KG1 (cell line): ENCODE measurements at places on chromosomes 3 and 15.

DNA sequence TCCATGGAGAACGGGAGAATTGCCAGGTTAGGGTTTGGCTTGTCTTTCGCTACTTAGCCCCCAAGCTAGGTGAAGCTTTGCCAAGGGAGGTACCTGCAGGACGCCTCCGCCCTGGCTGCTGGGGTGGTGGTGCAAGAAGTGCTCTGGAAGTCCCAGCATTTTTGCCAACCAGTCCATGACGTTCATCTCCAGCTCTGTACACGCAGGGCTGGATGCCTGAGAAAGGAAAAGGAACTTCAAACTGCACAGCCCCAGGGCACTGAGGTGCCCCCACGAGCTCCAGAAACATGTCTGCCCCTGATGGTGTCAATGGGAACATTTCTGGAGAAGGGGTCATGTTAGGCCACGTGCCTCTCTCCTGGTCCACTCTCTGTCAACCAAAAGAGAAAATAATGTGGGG is 8.2 kb downstream of the HDC start:
- DNase-seq = no peak

- no peak for DNase-seq
These were observed 6.4 kb downstream of the STRA6 start for GRCh38 chr15:74196175-74196574.

- DNase-seq = no peak
These were observed 27.5 kb downstream of the AQP9 start for GRCh38 chr15:58165661-58166060.

DNA sequence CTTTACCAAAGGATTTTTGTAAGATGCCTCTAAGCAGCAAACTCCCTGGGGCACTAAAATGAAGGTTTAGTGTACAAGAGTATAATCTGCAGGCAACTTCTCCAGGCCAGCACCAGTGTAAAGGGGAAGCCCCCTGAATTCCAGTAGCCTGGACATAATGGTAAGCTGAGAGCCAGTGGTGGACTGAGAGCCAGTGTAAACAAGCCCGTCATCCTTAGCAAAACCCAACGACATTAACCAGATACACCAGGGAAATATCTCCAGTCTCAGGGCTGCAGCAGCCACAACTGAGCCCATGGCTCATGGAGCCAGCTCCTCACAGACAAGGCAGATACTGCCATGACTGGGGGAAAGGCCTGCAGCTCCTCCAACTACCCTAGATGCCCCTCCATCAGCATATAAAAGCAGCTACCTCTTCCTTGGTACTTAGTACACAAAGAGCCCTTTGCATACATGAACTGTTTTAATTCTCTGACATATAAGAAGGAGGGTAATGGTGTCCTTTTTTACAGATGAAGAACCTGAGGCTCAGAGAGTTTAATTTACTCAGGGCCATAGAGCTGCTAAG is 21.7 kb downstream of the PARP16 start:
- DNase-seq = no peak

DNA sequence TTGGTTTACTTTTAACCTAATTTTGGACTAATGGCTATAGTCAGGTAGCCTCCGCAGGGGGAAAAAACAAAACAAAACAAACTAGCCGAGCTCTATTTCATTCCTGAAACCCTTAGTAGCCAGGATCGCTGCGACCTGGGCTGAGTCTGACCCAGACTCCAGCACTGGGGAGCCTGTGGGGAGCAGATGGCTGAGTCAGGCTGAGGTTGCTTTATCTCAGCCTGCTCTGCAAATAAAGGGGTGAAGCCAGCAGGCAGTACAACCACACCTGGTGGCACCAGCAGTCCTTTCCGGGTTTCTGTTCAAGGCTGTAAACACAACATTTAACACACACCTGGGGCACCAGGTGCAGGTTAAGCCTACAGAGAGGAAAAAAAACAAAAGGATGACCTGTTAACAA is 27.3 kb downstream of the ABHD2 start:
- no peak for DNase-seq

DNA sequence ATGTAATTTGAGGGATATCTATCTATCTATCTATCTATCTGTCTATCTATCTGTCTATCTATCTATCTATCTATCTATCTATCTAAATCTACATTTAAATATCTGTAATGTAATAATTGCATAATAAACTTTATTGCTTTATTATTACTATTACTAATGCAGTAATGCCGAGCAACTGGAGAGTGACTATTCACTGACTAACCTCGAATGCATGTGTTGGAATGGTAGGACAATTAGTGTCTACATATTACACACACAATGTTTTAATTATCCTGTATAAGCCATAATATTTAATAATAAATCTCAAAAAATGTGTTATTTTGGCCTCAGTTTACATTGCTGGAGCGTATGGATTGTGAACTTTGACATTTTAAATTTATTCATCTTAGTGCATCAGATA is 25.2 kb upstream of the CNTN3 start:
- no peak for DNase-seq

- no peak for DNase-seq
These were observed 3.2 kb downstream of the SSR3 start for GRCh38 chr3:156551746-156552145.

- no peak for DNase-seq
These were observed 25.5 kb upstream of the HHATL start for GRCh38 chr3:42728056-42728455.

GRCh38 chr15:65400760-65401610 is 21.8 kb downstream of the IGDCC4 start:
- no peak for DNase-seq

- no peak for DNase-seq
These were observed 13.4 kb upstream of the DGKG start for GRCh38 chr3:186375443-186375842.

GRCh38 chr15:66101715-66102395 is 151.7 kb downstream of the MEGF11 start:
- no peak for DNase-seq

DNA sequence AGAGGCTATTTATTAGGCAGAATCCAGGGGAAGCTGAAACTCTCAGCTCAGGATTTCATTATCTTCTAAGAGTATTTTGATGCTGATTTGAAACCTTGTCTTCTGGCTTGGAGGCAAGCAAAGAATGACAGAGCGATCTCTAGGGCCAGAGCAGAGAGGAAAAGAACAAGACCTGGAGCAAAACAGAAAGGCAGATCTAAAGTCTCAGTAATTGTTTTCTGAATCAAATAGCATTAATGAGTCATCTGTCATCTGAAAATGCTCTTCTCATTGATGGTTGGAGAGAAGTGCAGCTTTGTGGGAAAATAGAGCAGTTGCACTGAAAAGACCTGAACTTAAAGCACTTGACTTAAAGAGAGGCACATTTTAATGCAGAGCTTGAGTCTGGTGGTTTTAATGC is 385.9 kb downstream of the RAP2B start:
- no peak for DNase-seq

- no peak for DNase-seq
These were observed 208.1 kb upstream of the UMPS start for GRCh38 chr3:124522082-124522625.

DNA sequence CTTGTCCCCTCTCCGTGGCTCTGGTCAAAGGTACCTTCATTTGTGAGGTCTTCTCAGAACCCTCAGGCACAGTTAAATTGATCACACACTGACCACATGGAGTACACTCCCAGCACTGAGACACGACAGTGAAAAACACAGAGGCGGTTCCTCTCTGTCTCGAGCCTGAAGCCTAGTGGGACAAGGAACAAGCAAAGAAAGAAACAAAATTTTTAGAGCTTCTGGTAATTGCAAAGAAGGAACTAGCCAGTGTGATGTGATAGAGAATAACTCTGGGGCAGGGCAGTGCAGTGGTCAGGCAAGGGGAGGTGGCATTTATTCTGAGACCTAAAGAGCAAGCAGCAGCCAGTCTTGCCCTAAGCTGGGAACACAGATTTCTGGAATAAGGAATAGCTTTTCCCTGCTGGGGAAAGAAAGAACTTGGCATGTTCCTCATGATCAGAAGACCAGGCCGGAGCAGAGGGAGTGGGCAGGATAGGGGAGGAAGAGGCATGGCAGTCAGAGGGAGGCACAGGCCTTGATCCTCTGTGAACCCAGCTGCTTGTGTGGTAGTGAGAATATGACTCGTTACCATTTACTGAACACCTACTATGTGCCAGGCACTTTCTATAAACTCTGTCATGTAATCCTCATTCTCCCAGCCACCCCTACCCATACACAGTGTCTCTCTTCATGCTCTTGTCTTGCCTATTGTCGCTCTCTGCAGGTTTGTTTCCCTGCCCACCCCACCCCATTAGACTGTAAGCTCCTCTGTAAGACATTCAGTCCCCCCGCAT is 262.3 kb upstream of the HES1 start:
- DNase-seq = no peak

- DNase-seq = no peak
These were observed 40.6 kb downstream of the ASB7 start for GRCh38 chr15:100642950-100643338.

DNA sequence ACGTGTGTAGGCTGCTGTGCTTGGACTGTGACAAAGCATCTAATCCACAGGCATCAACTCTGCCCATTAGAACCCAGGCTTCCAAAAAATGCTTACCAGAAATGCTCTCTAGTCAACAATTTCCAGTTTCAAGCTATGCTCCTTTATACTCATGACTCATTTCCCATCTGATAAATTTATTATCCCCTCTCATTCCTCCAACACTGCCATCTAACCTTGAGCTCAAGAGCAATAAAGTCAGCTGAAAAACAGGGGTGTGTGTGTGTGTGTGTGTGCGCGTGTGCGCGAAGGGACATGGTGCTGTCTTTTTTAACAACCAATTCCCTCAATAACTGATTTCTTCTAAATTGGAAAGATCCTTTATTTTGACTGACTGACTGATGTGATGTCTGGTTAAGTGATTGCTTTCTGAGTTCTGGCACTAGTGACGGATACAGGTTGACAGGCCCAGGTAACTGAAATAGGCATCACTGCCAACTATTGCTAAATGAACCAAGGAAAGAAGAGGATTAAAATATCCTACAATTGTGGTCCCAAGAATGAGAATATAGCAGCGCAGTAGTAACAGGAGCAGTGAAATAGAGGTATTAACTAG is 405.5 kb downstream of the ZNF385D start:
- DNase-seq = no peak
